Activated CD4-positive, alpha-beta T cell treated with anti-CD3 and anti-CD28 coated beads, Interleukin-2, Interleukin-4, amounts not matched to agents 100 ng/mL and 50 ng/mL, durations not matched to agents 16 hours and 8 hours (primary cell): ENCODE measurements at places on chromosomes 2 and 18.

DNA sequence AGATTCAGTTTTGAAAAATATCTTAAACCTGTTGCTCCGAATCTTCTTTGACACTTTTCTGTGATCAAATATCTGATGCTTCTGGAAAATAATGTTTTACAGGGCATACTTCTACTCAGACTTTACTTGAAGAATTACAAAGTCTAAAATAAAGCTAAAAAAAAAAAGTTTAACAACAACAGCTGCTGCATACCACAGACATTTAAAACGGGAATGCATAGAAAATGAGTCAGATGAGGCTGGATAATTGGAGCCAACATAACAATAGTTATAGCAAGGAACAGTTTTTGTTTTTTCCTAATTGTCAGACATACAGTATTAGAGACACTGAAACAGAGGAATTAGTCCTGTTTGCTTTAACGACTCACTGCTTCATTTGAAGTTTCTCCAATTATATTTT is 1090.2 kb downstream of the SUCLG1 start:
- DNase-seq, result no peak

DNA sequence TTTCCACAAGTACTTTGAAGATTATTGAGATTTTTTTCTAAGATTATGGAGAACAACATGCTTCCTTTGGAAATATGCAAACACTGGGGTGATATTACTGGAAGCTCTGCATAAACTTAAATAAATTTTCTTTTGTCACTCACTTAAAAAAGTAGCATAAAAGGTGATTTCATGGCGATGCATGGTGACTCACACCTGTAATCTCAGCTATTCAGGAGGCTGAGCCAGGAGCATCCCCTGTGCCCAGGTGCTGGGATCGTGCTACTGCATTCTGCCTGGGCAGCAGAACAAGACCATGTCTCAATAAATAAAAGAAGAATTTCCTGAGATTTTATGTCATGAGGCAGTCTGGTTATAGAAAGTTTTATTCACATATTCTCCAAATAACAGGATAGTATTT is 679.1 kb upstream of the CDH2 start:
- DNase-seq, result no peak

- no peak for DNase-seq
Observed at GRCh38 chr18:56199580-56200330, 438.6 kb downstream of the TXNL1 start.

DNA sequence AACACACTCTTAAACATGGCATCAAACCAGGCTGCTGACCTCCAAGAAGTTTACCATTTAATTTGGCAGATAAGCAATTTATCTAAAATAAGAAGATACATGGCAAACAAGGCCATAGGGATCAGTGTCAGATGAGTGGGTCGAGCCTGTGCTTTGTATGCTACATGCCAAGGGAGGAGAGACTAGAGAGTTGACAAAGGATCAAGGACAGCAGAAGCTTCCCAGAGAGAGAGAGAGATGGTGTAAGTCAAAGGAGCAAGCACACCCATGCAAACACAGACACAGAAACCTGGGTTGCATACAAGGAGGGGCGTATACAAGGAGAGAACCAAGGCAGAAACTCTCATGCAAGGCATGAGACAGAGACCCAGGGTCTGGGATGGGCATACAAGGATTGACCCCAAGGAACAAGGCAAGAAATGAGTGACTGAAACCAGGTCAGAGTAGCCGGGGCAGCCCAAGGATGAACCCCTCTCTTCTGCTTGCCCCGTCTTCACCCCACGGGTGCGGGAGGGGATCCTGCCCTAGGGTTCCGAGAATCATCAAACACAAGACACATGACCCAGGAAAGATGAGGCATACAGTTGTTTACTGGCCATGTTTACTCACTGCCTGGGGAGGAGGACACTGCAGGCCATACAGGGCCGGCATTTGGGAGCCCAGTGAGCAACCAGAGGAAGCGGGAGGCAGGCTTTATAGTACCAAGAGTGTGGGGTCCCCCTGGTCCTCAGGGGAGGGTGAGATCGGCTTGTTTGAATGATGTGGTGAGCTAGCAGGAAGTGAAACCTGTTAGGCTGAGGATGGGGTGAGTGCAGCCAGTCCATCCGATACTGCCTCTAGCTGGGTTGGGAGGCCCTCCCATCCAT is 529.2 kb upstream of the ID2 start:
- DNase-seq, result no peak

GRCh38 chr2:144706647-144707046 is 186.7 kb upstream of the ZEB2 start:
- DNase-seq, result no peak

- DNase-seq, result no peak
Observed at GRCh38 chr2:66595556-66595955, 160.6 kb downstream of the MEIS1 start.

DNA sequence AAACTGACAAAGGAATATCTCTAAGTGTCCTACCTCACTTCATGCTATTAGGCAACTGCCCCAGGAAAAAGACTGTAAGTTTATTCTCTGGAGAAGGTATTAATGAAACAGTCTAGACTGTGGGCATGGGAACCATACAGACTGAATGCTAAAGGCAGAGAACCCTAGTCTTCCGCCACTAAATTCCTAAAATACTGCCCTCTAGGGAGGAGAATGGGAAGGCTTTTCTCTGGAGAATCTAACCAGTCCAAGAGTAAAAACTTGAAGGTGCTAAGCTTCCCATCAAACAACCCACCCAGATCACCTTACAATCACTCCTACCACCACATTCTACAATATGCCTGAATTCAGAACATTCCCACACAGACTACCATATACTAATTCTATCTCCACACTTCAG is 3.4 kb downstream of the SRBD1 start:
- DNase-seq, result no peak

DNA sequence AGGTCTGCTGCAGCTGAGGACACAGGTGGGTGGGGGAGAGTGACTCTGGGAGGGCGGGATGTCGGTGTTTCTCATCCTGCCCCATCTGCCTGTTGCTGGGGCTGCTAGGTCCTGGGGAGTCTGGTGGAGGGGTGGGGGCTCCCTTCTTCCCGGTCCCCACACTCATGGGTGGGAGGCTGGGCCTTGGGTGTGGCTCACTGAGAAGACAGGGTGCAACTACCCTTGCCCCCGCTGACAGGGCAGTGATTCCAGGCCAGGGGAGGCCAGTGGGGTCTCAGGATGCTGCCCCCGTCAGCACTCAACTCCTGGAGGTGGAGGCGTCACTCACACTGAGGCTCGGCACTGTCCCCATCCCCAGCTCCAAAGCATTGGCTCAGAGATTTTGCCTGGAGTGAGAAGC is 7.7 kb upstream of the NFATC1 start:
- DNase-seq, result no peak

GRCh38 chr2:33632831-33633230 is 33.7 kb upstream of the FAM98A start:
- no peak for DNase-seq

- no peak for DNase-seq
Observed at GRCh38 chr2:172806996-172807395, 71.4 kb downstream of the RAPGEF4 start.

- no peak for DNase-seq
Observed at GRCh38 chr2:96423828-96424227, 81.3 kb downstream of the NEURL3 start.

- no peak for DNase-seq
Observed at GRCh38 chr18:39681061-39681460, 2115.5 kb upstream of the CELF4 start.

GRCh38 chr2:129024796-129025195 is 706.1 kb upstream of the HS6ST1 start:
- no peak for DNase-seq

DNA sequence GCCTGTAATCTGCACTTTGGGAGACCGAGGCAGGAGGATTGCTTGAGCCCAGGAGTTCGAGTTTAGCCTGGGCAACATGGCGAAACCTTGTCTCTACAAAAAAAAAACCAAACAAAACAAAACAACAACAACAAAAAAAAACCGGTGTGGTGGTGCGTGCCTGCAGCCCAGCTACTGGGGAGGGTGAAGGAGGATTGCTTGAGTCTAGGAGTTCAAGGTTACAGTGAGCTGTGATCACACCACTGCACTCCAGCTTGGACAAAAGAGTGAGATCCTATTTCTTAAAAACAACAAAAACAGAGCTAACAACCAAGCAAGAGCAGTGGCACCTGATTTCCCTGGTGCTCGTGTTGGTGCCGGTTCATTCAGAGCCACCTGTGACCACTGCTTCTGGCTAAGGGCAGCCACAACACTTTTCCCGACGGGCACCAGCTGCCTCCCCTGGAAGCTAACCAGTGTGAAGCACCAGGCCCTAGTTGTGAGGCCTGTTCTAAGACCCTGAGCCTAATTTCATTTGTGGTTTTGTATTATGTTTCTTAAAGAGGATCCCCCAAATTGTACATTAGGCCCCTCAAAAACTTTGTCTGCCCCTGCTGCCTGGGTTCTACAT is 1.3 kb downstream of the AOX1 start:
- no peak for DNase-seq

DNA sequence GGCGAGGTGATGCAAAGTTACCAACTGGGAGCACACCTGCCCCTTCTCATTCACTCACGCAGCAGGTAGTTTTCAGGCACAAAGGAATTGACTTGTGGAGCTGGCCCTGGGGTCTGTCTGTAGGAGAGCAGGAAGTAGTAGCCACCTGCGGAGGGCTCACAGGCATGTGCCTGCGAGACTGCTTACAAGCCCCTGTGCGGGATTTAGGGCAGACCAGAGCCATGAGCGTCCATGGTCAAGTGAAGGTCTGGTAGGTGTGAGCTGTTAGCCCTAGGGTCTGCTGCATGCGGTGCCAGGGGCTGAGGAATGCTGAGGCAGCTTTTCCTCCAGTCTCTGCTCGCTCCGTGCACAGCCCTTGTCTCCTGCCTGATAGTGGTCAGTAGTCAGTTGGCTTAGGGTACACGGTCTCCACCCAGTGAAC is 18.9 kb downstream of the INPP4A start:
- no peak for DNase-seq

DNA sequence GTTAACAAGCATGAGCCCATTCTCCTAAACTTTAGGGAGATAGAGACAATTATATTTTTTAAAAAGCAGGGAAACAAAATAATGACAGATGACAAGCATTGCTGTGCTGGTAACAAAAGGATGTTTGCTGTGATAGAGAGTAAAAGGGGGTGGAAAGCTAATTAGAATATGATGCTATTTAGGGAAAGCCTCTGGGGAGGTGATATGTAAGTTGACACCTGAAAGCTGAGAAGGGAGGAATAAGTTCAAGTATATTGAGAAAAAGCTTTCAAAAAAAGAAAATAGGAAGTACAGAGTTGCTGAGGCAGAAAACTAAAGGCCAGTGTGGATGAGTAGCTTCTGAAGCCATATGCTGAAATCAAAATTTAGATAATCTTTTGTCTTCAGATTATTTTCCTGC is 565.2 kb upstream of the NRXN1 start:
- DNase-seq, result no peak

GRCh38 chr2:73997813-73998212 is 13.1 kb downstream of the TET3 start:
- no peak for DNase-seq

- no peak for DNase-seq
Observed at GRCh38 chr18:73669297-73669696, 478.3 kb downstream of the FBXO15 start.

GRCh38 chr2:207530160-207531031 is 634 bp downstream of the CREB1 start:
- peak; percentile 50 for DNase-seq

GRCh38 chr2:131419441-131419840 is 55.5 kb upstream of the RAB6D start:
- DNase-seq, result no peak

DNA sequence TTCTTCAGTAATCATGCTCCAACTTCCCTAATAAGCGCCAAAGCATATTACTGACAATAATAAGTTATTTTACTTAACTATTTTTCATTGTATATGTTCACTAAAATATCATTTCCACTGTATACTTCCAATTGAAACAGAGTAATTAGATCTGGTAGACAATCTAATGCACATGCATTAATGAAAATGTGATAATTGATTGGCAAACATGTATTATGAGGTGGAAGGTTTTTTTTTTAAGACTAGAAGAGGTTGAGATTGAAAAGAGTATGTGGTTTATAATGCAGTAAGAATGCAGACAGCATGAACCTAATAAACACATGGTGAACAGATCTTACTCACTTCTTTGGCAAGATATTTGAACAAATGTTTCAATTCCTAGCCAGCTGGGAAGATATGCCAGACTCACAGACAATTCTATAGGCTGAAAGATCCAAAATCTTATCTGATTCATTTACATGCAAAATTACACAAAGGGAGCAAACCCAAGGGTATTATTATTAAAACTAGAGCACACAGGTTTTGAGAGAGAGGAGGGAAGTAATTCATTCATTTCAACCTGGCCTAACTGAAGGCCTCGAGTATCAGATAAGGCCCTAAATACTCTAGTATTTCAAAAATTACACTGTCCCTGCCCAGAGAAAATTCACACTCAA is 2.8 kb downstream of the NCKAP1 start:
- no peak for DNase-seq

GRCh38 chr2:145091967-145092366 is 572.0 kb upstream of the ZEB2 start:
- DNase-seq, result no peak

DNA sequence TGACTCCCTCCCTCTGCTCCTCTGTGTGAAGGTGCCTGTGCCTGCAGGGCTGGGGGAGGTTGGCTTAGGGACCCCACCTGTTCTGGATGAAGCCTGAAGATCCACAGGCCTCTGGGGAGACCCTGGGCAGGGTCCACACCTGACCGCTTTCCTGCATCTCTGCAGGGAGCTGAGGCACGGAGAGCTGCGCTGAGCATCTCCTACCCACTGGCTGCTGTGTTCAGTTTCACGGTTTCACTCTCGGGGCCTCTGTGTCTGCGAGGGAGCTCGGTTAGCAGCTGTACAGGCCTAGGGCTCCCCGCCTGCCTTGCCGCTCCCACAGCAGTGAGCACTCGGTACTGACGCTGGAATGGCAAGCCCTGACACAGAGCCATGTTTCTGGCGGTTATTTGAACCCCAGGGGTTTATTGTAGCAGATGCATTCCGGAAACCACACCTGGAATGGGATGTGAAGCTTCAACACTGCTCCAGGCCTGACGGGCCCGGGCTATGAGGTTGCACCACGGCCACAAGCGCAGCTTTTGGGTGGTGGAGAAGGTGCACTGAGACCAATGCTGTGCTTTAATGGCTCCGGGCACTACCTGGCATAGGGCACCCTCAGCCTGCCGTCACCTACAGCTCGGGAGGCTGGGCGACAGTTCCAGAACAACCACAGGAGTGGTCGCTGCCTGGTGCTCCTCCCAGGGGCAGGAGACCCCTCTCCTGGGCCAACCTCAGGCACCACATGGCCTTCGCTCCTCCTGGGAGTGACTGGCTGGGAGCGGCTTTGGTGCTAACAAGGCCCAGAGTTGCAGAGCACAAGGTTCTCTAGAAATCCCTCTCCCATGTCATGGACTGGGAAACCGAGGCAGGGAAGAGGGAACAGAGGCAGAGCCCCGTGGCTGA is 257.9 kb downstream of the NDUFA10 start:
- no peak for DNase-seq

GRCh38 chr2:9327873-9328352 is 95.4 kb downstream of the ITGB1BP1 start:
- no peak for DNase-seq

GRCh38 chr2:10439185-10439879 is 8.8 kb downstream of the ODC1 start:
- no peak for DNase-seq
